Purkinje cell (primary cell): ENCODE measurements at places on chromosomes 5 and 9. TPM values are rescaled to one million over a fixed set of nuclear protein-coding genes. Genes with fewer than 3 reads are reported as not detected.

Gene MEF2C
- polyA plus RNA-seq: 324 and 372 TPM in 2 replicates

Gene PCDHB5
- polyA plus RNA-seq: 2.1 and 4.8 TPM in 2 replicates

Gene FRMD3
- polyA plus RNA-seq: 0.35 and 5.1 TPM in 2 replicates

Gene ADGRD2
- not detected in 2 replicates for polyA plus RNA-seq

Gene ZNF454
- 0.13 and 1.6 TPM in 2 replicates for polyA plus RNA-seq

Gene GRIA1
- polyA plus RNA-seq: 77.4 and 86.1 TPM in 2 replicates

Gene C9orf43
- not detected in 2 replicates for polyA plus RNA-seq

Gene NME5
- 113 and 125 TPM in 2 replicates for polyA plus RNA-seq

Gene PCDHGA3
- 1.3 and 4.3 TPM in 2 replicates for polyA plus RNA-seq
